Hindlimb muscle (tissue), 1 donor: ENCODE measurements at places on chromosomes 3 and 15.

DNA sequence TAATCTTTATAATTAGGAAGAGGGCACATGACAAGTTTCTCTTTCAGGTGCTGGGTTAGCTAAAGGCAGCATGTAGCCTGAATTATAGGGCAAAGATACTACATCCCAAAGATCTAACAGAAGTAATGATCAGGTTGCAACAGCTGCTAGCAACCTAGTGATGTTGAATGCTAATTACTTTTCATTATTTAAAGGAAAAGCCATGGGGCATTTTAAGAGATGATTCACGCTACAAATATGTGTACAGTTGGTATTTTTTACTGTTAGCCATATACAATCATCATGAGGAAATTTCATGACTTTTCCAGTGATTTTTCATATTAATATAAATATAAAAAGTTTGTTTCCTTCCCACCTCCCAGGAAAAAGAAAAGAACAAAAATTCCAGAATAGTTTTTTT, 43.0 kb downstream of the NEK10 start:
- DNase-seq = no peak

- DNase-seq = no peak
These were observed 3.7 kb upstream of the RHOV start for GRCh38 chr15:40877694-40878093.

GRCh38 chr15:50377867-50378751, 23.1 kb upstream of the GABPB1 start:
- DNase-seq = no peak

- DNase-seq = no peak
These were observed 283.3 kb downstream of the KLF13 start for GRCh38 chr15:31609906-31610305.

GRCh38 chr3:29245441-29245840, 35.4 kb upstream of the RBMS3 start:
- DNase-seq = no peak
